NCI-H2081 (cell line): ENCODE measurements at places on chromosomes 6 and 20.
A peak's percentile ranks its signal among the peaks of the same experiment; 100 is the strongest.

GRCh38 chr20:47878601-47879027, 93.3 kb upstream of the SULF2 start:
- DNase-seq: no peak

DNA sequence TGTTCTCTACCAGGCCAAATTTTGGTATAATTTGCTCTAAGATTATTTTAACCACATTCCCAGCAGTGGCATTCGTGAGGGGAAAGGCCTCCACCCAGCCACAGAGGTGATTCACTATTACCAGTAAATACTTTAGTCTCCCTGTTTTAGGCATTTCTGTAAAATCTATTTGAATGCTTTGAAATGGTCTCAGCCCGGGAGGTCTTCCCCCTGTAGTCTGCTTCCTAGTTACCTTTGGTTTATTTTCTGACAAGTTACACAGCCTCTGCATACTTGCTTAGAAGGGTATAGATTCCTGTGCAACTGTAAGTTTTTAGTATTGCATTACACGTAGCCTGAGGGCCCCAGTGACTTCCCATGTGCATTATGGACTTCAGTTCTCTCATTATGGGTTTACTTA, 248.7 kb downstream of the C6orf118 start:
- no peak for DNase-seq

GRCh38 chr20:4956200-4956810, 45.0 kb downstream of the SLC23A2 start:
- peak; percentile 48 for DNase-seq

GRCh38 chr6:56757588-56757984, 114.9 kb upstream of the DST start:
- no peak for DNase-seq

DNA sequence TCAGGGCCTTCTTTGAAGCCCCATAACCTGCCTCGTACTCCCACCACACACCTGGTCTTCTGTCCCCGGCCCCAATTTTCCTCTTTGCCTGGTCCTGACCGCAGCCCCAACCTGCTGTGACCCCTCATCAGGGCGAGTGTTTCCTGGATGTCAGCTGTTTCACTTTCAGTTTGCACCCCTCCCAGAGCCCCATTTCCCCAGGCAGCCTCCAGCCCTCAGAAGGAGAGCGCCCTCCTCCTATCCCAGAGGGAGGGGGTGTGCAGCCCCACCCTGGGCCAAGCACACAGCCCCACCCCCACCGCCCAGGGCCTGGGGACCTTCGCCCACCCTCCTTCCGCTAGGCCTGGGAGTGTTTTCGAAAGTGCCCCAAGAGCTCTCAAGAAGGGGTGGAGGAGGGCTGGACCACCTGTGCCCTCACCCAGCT, 1.5 kb downstream of the BAK1 start:
- DNase-seq: no peak

DNA sequence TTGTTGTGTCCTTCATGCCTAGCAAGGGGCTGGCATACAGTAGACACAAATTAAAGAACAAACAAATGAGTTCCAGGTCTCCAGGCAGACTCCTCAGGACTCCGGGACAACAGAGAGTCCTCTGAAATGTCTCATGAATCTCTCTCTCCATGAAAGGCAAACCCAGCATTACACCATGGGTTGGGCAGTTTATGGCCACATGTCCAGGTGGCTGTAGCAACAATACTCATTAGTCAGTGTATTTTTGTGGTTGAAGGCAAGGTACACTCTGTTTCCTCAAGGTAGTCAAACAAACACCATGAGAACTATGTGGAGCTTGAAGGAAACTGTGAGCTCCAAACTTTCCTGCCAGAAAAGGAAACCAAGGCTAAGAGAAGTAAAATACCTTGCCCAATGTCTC, 62.2 kb downstream of the KCNB1 start:
- DNase-seq: no peak

DNA sequence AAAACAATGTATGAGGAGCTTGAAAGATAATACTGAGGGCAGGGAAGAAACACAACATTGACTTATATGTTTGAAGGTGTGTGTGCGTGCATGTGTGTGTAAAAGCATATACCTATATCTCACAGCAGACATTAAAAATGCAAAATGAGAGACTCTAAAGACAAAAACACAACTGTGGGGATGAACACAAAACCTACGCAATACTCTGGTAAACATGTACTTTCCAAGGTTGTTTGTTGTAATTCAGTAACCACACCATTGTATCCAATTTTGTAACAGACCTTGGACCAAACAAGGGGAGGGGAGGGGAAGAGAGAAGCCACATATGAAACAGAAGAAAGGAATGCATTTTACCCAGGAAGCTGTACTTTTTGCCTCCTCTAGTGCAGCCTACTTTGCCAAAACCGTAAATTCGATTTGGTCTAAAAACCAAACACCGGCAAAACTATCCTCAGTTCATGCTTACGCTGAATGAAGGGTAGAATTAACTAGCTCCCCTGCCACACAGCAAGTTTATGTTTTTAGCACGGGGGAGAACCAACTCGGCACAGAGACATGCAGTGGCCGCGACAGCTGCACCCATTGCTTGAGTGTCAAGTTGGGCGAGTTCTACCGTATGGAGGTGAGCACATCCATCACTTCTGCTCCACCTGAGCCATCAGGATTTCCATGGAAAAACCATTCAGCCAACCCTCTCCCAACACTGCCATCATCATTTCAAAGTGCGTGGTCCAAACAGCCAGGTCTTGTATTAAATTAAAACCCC, 50.0 kb downstream of the CNKSR3 start:
- no peak for DNase-seq

- DNase-seq: no peak
Measured at GRCh38 chr20:24341781-24342180, 127.6 kb upstream of the SYNDIG1 start.

DNA sequence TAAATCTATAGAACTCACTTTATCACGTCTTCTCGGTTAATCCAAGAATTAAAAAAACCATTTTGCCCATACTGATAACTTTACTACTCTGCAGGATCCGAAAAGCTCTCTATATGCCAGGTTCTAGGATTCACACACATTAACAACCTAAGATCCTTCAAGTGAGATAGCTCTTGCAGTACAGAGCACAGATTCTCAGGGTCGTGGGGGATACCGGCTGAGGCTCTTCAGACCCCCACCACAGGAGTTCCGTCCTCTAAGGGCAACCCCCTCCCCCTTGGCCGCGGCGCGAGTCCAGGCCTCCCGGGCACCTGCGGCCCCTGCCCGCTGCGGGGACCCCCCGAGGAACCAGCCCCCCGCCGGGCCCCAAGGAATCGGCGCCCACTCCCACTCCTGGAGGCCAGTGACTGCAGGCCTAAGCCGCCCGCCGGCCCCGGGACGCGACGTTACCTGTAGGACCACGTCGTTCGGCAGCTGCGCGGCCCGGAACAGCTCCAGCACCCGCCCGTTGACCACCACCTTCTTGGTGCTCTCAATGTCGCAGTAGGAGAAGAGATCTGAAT, 892 bp downstream of the REPS1 start:
- DNase-seq: no peak
